H7 (cell line): ENCODE measurements at places on chromosomes 4 and X.

- DNase-seq: no peak
These were observed 301.2 kb downstream of the BMPR1B start for GRCh38 chr4:95058991-95059390.

DNA sequence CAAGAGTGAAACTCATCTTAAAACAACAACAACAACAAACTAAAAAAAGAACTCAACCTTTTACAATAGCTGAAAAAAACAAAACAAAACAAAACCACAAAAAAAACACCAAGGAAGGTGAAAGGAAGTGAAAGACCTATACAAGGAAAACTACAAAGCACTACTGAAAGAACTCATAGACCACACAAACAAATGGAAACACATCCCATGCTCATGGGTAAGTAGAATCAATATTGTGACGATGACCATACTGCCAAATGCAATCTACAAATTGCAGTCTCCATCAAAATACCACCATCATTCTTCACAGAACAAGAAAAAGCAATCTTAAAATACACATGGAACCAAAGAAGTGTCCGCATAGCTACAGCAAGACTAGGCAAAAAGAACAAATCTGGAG lies 41.5 kb upstream of the FGF2 start:
- DNase-seq: no peak

DNA sequence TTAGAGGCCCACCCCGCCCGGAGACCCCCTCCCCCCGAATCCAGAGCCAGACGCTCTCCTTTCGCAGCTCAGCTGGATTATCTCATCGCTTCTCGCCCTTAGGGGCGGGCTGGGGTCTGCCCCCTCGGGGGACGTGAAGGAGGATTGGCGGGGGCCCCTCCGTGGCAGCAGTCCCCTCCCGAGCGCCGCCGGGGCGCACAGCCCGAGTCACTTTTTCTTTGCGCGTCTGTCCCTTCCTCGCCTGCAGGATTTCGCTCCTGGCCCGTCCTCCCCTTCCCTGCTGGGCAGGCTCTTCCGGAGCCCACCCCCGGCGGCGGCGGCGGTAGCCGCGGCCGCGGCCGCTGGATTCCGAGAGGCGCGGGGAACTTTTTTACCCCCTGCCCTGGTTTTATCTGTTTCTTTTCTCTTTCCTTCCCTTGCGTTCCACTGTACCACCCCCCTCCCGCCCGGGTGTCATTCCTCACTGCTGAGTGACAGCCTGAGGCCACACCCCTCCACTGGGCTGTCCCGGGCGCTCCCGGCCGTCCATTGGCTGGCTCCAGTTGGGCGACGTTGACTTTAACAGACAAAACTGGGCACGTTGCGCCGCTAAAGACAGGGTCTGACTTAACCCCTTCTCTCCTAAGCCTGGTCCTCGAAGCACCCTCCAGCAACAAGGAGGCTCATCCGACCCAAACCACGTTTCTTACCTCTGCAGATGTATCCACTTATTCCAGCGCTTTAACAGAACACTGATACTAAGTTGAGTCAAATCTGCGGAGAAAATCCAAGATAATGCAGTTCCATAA lies 492 bp upstream of the NKX3-2 start:
- peak; percentile 95 for DNase-seq

- no peak for DNase-seq
These were observed 582.3 kb downstream of the FSTL5 start for GRCh38 chr4:161581262-161582230.

DNA sequence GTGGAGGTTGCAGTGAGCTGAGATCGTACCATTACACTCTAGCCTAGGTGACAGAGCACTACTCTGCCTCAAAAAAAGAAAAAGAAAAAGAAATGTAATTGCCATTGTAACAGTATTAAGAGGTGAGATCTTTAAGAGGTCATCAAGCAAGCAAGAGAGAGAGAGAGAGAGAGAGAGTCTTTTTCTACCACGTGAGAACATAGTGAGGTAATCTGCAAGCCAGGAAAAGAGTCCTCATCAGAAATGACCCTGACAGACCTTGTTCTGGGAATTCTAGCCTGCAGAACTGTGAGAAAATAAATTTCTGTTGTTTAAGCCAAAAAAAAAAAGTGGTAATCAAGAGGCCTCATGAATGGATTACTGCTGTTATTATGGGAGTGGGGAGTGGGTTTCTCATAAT lies 14.9 kb downstream of the GPKOW start:
- no peak for DNase-seq

- DNase-seq: no peak
These were observed 40.7 kb downstream of the LARP7 start for GRCh38 chr4:112677519-112678091.

DNA sequence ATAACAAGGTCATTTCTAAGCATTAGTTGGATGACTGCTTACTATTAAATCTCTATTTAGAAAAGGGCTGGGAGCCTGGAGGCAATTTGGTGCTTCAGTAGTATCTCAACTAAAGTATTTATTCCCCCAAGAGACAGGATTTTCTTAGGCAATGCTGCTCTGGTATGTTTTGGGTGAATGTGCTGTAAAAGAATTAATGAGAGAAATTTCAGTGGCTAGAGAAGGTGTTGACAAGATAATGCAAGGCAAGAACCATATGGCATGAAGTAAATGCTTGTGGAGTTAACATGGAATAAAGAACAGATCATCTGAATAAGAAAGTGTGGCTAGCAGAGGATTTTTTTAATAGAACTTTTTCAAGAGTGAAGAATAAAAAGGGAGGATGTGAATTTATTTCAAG lies 3.9 kb downstream of the CYP2U1 start:
- DNase-seq: no peak

GRCh38 chr4:17038510-17039176 lies 140.2 kb upstream of the LDB2 start:
- DNase-seq: peak; percentile 37

DNA sequence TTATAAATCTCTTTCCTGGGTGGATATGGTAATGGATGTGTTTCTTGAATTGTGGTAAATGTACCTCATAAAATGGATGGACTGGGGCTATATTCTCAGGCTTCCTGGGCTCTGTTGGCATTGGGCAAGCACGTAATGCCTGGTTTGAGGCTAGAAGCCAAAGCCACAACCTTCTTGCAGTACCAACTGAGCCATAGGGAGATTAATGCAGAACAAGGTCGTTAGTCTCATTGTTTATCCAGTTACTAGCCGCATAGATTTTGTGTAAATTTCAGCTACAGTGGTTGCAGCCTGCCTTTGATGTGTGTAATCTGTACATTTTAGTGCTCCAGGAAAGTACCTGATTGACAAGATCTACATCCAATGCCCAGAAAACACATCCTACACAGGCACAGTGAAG lies 7.2 kb upstream of the LEF1 start:
- no peak for DNase-seq

DNA sequence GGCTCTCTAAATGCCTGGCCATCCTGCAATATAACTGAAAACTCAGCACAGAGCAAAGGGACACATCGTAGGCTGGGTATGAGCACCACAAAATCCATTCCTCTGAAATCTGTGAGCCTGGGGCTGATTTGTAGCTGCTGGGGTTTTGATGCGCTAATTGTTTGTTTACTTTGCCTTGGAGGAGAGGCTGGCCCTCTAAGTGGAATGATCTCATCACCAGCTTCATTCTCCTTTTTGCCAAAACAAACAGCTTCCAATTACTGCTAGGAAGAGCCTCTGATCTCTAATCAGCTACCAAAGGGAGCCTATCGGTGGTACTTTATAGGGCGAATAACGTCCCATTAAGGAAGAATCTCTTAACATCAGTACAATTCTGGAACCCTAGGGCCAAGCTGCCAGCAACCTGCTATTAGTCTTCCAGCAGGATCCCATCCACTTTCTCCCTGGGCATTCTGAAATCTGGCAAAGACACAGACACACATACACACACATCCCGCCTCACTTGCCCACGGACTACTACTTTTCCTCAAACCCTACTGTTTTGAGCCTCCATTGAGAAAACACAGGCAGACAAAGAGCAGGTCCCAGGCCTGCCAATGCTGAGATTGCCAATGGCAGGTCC lies 5.8 kb downstream of the ANOS1 start:
- no peak for DNase-seq

DNA sequence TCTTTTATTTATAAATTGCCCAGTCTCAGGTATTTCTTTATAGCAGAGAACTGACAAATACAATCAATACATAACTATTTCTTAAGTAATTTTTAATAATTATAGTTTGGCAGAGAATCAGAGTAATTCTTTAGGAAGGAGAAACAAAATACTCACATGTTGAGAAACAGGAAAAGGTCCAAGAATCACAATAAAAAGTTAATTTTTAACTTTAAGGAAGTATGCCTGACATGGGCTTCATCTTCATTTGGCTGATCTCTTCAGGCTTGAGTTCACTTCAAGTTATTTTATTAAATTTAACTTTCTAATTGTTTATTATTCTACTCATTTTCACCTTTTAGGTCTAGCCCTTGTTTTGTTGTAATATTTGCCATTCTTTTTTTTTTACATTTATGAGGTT lies 36.1 kb upstream of the RNF150 start:
- DNase-seq: no peak

GRCh38 chr4:6495296-6495590 lies 22.8 kb upstream of the PPP2R2C start:
- no peak for DNase-seq

DNA sequence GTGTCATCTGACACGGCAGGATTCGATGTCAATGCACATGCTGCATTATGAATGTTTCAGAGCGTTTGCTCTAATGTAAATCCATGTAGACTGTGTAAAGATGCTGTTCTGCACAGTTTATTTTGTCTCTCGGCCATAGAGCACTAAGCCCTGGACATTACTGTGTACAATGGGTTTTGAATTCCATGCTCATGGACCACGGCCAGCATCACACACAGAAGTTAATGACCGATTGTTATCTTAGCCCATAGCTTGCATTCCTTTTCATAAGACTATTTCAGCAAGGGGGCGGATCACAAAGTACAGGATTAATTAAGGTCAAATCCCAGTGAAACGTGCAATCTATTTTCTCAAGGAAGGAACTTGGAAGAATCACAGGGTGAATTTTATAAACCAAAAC lies 286.1 kb upstream of the TENM3 start:
- no peak for DNase-seq

GRCh38 chrX:19855700-19856381 lies 31.6 kb downstream of the SH3KBP1 start:
- DNase-seq: no peak

DNA sequence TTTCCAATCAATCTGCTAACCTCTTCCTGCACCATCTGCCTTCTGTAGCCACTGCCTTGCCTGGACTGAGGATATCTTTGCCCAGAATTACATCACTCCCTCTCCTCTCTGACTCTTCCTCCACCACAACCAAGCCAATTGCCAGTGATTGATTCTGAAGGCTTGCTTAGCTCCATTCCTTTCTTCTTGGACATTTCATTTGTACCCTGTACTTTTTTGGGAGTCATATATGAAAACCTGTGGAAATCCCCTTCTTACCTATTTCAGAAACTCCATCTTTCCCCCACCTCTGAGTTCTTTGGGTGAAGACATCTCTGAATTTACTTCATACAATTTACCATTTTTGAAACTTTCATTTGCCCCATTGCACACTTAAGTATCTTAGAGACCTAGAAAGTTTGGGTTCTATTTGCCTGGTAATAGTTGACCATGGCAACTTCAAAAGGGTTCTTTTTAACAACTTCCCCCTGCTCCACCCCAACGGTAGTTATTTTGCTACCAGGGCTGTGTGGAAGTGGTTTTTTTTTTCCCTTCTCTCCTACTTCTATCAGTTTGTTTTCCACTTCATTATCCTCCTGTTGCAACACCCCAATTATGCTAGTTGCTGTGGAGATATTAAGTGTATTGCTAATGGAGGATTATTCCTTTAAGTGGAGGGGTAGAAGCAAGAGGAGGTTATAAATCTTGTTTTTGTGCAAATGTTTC lies 14.3 kb downstream of the SGMS2 start:
- no peak for DNase-seq

DNA sequence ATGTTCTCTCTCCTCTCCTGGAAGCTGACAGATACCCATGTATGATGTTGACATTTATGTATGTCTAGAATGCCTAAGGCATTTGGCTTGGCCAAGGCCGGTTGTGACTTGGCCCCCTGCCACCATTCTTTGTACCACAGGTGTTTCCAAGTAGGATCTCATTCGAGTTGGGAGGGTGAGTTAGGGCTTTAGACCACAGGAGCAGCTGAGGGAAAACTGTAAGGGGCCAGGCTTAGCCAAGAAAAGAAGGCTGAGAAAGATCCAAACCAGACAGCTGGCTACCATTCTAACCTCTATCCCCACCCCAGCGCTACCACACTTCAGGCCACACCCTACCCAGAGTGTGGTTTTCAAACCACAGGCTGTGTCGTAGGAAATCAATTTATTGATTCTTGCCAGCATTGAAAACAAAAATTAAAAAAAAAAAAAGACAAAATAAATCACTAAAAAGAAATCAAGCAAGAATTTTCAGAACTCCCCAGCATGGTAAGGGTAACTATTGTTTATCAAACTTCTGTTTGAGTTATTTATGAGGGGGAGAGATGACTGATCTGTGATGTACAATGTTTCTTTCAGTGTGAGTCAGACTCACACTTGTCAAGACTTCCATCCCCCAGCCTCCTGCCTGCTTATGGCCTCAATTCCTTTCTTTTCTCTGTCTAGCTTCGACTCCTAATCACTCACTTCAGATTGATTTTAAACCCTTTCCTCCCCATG lies 9.9 kb downstream of the TMSB4X start:
- no peak for DNase-seq

- no peak for DNase-seq
These were observed 881.6 kb downstream of the PCDH18 start for GRCh38 chr4:136650541-136651277.

DNA sequence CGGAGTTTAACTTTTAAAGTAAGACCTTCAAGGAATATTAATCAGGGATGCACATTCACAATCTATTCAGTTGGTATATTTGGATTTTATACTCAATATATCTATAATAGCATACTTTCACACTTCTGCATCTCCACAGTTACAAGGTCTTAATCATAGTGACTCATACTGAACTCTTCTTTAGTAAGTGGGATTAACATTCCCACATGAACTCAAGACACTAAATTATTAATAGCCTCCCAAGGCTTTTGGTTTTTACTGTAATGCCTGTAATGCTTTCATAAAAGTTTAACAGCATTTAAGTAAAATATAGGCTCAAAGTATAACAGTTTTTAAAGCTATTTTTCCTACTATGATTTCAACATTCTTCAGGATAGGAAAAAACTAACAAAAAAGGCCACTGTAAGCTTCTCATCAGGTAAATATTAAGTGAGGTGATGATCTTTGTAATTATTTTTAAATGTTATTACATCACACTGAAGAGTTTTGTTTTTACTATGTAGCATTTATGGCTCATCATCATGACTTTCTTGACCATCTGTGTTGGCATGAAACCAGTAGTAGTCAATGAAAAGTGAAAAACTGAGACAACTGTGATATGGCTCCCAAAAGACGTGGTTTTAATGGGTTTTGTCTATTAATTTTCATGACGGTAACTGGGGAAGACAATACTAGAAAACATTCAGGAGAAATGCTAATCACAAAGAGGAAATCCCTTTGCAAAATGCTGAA lies 91.5 kb upstream of the GALNT7 start:
- no peak for DNase-seq

GRCh38 chr4:174423257-174423944 lies 98.9 kb downstream of the HPGD start:
- no peak for DNase-seq

DNA sequence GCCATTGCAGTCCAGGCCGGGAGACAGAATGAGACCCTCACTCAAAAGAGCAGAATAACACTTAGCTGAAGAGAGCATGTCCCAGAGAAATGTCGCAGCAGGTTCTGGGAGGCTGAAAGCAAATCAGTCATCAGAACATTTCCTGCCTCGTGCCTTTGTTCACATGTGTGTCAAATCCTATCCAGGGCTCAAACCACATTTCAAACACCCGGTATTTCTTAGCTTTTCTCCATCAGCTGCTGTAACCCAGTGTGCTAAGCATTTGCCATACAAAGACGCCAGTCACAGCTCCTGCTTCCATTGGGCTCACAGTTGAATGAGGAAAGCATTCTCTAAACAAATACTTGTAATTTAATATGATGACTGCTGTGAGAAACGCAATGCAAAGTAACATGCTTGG lies 6.0 kb downstream of the PALLD start:
- DNase-seq: no peak
